K562 (cell line): ENCODE measurements at places on chromosomes 2 and 18.

DNA sequence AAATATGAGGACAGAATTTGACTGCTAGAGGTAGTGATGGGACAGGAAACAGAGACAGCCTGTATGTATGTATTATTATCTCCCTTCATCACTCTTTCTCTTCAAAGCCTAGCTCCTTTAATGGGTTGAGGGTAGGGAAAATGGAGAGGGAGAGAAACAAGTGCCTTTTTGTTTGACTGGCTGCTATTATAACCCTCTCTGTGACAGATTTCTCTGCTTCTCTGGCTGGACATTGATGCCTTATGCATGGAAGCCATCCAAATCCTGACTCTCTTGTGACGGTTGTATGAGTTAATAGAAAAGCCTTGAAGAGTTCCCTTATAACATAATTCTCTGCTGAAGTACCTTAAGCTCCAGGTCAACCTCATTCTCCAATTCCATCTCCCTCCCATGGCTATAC lies 118.5 kb upstream of the COL5A2 start:
- no peak for DNase-seq

GRCh38 chr2:119206201-119206600 lies 17.4 kb upstream of the STEAP3 start:
- DNase-seq = no peak

- no peak for DNase-seq
Measured at GRCh38 chr18:37577051-37577611, 11.5 kb upstream of the CELF4 start.

- DNase-seq = no peak
Measured at GRCh38 chr2:33616873-33617272, 17.8 kb upstream of the FAM98A start.

GRCh38 chr2:165868211-165868610 lies 74.2 kb upstream of the GALNT3 start:
- no peak for DNase-seq

GRCh38 chr2:27100036-27100435 lies 13.5 kb downstream of the KHK start:
- DNase-seq = no peak

- DNase-seq = no peak
Measured at GRCh38 chr2:8427211-8427610, 254.6 kb upstream of the ID2 start.

DNA sequence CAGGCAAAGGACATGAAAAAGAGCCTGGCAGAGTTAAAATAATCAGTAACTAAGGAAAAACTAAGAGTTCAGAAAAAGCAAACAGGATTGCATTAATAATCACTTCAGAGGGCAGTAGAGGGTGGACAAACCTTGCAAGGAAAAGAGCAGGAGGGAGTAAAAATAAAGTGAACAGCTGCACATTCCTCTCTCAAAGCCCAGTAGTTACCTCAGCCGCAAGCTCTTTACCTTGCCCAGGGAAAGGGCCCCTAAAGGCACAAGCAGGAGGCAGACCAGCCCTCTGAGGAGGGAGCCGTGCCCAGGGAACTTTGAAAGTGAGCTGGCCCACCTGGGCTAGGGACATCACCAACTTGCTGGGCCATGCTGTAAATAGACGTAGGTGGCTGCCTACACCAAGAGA lies 196.9 kb downstream of the C1D start:
- DNase-seq = no peak

GRCh38 chr2:134436706-134437105 lies 182.8 kb downstream of the MGAT5 start:
- DNase-seq = no peak

- DNase-seq = no peak
Measured at GRCh38 chr18:27447451-27447881, 262.4 kb upstream of the CHST9 start.

DNA sequence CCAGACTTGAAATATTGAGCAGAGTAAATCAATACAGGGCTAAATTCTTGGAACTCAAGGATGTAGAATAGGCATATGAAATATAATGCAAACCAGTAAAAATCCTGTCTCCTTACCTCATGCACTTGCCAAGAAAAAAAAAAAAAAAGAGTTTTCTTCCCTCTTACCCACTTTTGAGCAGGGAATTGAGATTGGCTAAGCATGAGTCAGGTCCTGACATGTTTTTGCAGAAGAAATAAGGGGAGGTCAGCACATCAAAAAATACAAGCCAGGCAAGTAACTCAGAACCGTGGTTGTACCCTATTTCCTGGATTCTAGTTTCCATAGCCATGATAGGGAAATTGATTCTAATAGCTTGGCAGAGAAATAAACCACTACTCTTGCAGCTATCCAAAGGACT lies 1526.7 kb downstream of the LRP1B start:
- DNase-seq = no peak

- DNase-seq = no peak
Measured at GRCh38 chr2:83394134-83394904, 1064.8 kb downstream of the SUCLG1 start.

- DNase-seq = no peak
Measured at GRCh38 chr2:207501802-207502576, 27.8 kb upstream of the CREB1 start.

- no peak for DNase-seq
Measured at GRCh38 chr18:939958-940357, 35.3 kb downstream of the ADCYAP1 start.

GRCh38 chr2:195514365-195514764 lies 142.7 kb upstream of the SLC39A10 start:
- no peak for DNase-seq

GRCh38 chr2:204108781-204109295 lies 172.3 kb downstream of the ICOS start:
- no peak for DNase-seq

DNA sequence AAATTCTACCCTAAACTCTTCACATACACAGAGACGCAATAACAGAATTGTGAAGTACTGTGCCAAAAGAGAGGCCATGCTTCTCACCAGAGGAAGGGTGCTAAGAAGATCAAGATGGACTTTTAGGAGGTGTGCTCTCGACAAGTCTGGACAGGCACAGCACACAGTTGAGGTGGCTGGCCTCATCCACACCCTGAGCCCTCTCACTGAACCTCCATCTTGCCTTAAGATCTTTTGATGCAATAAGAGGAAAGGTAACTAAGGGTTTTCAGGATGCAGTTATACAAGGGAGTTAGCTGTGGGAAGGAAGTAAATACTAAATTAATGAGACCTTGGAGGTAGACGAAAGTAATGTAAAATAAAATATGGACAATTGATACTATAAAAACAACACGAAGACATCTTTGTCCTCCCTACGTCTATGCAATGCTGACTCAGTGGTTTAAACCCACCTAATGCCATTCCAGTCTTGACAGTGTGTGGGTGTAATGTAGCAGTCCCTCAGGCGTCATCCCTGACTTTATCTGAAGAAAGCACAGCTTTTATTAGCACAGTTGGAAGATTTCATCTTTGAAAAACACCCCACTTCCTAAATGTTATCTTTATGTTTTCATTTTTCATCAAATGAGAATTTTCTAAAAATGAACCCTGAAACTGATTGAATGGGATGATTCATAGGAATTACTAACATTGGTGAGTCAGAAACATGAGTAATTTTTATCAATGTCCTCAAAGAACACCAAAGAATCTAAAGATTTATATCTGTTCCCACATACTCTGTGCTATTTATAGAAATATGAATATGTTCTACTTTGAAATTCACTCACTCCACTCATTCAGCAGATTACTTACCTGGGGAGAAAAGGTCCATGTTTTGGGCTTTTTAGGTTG lies 34.0 kb upstream of the MALL start:
- no peak for DNase-seq

GRCh38 chr2:233353101-233353768 lies 1.1 kb upstream of the DGKD start:
- no peak for DNase-seq

GRCh38 chr2:88197732-88198131 lies 27.6 kb downstream of the THNSL2 start:
- no peak for DNase-seq

- no peak for DNase-seq
Measured at GRCh38 chr18:51151568-51152511, 45.6 kb downstream of the MEX3C start.

DNA sequence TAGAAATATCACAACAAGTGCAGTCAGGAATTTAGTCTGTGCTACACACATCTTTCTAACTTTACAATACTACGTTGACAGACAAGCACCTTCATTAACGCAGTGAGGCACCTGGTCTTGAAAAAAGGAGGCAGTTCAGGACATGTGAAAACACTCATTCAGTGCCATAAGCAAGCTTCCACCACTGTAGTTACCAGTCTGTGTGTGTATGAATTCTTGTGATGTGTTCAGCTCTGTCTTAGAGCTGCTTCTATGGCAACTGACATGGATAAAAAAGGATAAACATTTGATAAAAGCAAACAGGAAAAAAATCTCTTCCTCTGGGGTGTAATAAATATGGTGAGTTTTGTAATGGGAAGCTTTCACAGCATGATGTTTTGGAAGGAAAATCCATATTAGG lies 623.8 kb upstream of the NXPH2 start:
- no peak for DNase-seq

- DNase-seq = no peak
Measured at GRCh38 chr18:9916077-9916639, 2.3 kb downstream of the VAPA start.

DNA sequence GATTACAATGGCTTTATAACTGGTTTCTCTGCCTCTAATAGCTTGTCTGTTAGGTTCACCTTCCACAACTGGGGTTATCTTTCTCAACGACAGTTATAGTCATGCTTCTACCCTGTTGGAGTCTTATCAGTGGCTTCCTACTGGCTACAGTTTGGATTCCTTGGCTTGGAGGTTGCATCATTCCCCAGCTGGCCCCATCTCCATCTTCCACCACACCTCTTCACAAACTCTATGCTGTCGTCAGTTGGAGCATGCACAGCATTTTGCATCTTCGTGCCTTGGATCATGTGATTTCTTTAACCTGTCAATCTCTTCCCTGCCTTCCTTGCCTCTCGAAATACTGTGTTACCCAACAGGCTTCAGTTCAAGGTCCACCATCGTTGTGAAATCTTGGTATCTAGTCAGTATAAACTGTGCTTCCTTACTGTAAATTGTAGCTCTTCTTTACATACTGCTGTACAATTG lies 316.3 kb upstream of the CXCR4 start:
- DNase-seq = no peak

DNA sequence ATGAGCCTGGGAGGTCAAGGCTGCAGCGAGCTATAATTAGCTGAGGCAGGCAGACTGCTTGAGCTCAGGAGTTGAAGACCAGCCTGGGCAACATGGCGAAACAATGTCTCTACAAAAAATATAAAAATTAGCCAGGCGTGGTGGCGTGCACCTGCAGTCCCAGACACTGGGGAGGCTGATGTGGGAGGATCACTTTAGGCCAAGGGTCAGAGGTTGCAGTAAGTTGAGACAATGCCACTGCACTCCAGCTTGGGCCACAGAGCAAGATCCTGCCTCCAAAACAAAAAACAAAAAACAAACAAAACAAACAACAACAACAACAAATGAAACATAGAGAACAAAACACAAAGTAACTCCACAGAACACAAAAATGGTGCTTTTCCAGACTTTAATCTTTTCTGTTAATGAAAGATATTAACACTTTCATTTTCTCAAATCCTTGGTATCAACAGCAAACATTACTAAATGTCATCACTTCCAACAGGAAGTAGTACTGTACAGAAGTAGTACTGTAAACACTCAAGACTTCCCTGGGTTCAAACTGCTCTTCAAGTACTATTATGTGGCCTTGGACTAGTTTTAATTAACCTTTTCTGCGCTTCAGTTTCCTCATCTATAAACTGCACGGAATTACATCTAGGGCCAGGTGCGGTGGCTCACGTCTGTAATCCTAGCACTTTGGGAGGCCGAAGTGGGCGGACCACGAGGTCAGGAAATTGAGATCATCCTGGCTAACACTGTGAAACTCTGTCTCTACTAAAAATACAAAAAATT lies 27.9 kb downstream of the PUM2 start:
- DNase-seq = no peak

DNA sequence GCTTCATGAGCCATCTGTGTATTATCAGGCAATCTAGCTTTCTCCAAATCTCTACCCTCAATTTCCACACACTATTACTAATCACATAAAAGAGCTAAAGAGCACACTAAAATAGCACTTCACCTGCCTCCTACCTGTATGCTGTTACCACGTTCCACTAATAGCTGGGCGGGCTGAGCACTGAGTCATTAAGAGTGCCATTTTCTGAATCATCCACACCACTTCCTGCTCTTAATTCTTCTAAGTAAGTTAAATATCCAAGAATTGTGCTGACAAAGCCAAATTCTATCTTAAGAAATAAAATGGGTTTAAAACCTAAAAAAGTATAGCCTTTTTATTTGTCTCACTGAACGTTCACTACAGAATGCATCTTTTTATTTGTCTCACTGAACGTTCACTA lies 35.7 kb downstream of the NOL10 start:
- no peak for DNase-seq

DNA sequence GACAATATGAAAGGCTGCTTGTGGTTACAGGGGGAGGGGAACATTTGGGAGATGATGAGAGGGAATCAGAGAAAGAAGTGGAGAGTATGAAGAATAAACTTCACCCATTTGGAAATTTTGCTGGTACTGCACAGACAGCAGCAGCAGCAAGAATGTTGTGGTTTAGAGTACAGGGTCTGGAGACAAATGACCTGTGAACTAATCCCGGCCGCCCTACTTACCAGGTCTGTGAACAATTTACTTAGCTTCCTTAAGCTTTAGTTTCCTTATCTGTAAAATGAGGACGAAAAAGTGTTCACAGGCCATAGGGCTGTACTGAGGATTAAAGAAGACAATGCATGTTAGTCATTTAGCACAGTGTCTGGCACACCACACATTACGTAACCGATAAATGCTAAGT lies 685.4 kb upstream of the CELF4 start:
- no peak for DNase-seq

DNA sequence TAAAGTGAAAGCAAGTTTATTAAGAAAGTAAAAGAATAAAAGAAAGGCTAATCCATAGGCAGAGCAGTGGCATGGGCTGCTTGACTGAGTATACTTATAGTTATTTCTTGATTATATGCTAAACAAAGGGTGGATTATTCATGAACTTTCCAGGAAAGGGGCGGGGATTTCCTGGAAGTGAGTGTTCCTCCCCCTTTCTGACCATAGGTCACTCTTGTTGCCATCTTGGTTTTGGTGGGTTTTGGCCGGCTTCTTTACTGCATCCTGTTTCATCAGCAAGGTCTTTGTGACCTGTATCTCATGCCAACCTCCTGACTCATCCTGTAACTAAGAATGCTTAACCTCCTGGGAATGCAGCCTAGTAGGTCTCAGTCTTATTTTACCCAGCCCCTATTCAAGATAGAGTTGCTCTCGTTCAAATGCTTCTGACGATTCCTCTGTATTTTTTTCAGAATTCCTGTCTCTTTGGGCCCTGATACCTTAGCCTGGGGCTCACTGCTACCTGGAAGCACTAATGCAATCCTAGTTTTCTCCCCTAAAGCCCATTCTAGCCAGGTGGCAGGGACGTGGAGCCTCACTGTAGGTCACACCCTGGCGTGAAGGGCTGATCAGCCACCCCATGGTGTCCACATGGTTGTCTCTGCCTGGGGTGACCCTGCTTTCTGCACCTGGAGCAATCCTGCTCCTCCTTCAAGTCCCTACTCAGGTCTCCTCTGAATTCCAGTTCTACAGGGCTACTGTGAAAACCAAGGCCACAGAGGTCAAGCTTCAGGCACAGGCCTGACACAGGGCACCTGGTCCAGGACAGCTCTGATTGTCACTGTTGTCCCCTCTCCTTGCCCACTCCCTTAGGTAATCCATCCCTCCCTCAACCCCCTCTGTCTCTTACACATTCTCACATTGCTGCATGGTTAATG lies 6.0 kb upstream of the SLC35F6 start:
- no peak for DNase-seq
